ENCODE measurements at places on chromosomes 6 and 20. TPM values are rescaled to one million over a fixed set of nuclear protein-coding genes. Genes with fewer than 3 reads are reported as not detected.

The HLA-DQA1 gene
- 191 TPM for polyA plus RNA-seq

The SMPD2 gene
- 12.3 TPM for polyA plus RNA-seq

The SYNDIG1 gene
- not detected for polyA plus RNA-seq

The DAAM2 gene
- not detected for polyA plus RNA-seq

The PDSS2 gene
- polyA plus RNA-seq = 13.9 TPM

The PDYN gene
- polyA plus RNA-seq = not detected

The SLC13A3 gene
- polyA plus RNA-seq = not detected

The TCP11 gene
- not detected for polyA plus RNA-seq

The FAXC gene
- polyA plus RNA-seq = not detected

The EHMT2 gene
- 52.8 TPM for polyA plus RNA-seq

The TCF15 gene
- not detected for polyA plus RNA-seq

The JPH2 gene
- polyA plus RNA-seq = not detected

The PSORS1C1 gene
- polyA plus RNA-seq = not detected

The CCN6 gene
- polyA plus RNA-seq = not detected

The RSPO4 gene
- polyA plus RNA-seq = not detected

The TINAG gene
- not detected for polyA plus RNA-seq

The PARD6B gene
- 0.13 TPM for polyA plus RNA-seq

The ZSCAN23 gene
- not detected for polyA plus RNA-seq

The IPCEF1 gene
- polyA plus RNA-seq = 16.5 TPM

The GINS1 gene
- 0.06 TPM for polyA plus RNA-seq

The CD24 gene
- polyA plus RNA-seq = 0.06 TPM

The EPB41L1 gene
- not detected for polyA plus RNA-seq

The POU3F2 gene
- polyA plus RNA-seq = not detected

The ARMH2 gene
- polyA plus RNA-seq = 0.71 TPM

The EYA2 gene
- polyA plus RNA-seq = not detected

The PRND gene
- polyA plus RNA-seq = not detected

The FAM217A gene
- polyA plus RNA-seq = not detected

The SEC23B gene
- 68.4 TPM for polyA plus RNA-seq

The SNX21 gene
- 12.7 TPM for polyA plus RNA-seq

The HCRTR2 gene
- not detected for polyA plus RNA-seq

The KIF13A gene
- 15.4 TPM for polyA plus RNA-seq

The ANGPT4 gene
- polyA plus RNA-seq = 0.14 TPM

The RAET1L gene
- polyA plus RNA-seq = not detected

The NNAT gene
- polyA plus RNA-seq = not detected

The MDFI gene
- not detected for polyA plus RNA-seq

The SPAG4 gene
- polyA plus RNA-seq = 0.51 TPM

The SLC12A5 gene
- not detected for polyA plus RNA-seq

The BPIFB4 gene
- polyA plus RNA-seq = not detected

The COL11A2 gene
- polyA plus RNA-seq = not detected

The NRN1 gene
- 0.20 TPM for polyA plus RNA-seq

The ATP6V1G2 gene
- polyA plus RNA-seq = not detected

The TFAP2C gene
- not detected for polyA plus RNA-seq

The RSPH3 gene
- polyA plus RNA-seq = 9.6 TPM

The KHDC1L gene
- polyA plus RNA-seq = not detected

The ANKEF1 gene
- 0.03 TPM for polyA plus RNA-seq

The C20orf204 gene
- polyA plus RNA-seq = 0.20 TPM

The HMGN4 gene
- 91.3 TPM for polyA plus RNA-seq

The SYCP2L gene
- polyA plus RNA-seq = 0.04 TPM

The TSPO2 gene
- polyA plus RNA-seq = not detected

The GFOD1 gene
- polyA plus RNA-seq = 8.7 TPM

The VGLL2 gene
- not detected for polyA plus RNA-seq

The EPPIN gene
- polyA plus RNA-seq = not detected

The KHDC1 gene
- polyA plus RNA-seq = not detected

The SNPH gene
- not detected for polyA plus RNA-seq

The AFG1L gene
- polyA plus RNA-seq = 0.43 TPM

Measured in CD14-positive monocyte (primary cell).